Right renal pelvis (tissue), 4 donors: ENCODE measurements at places on chromosomes 4 and X.

DNA sequence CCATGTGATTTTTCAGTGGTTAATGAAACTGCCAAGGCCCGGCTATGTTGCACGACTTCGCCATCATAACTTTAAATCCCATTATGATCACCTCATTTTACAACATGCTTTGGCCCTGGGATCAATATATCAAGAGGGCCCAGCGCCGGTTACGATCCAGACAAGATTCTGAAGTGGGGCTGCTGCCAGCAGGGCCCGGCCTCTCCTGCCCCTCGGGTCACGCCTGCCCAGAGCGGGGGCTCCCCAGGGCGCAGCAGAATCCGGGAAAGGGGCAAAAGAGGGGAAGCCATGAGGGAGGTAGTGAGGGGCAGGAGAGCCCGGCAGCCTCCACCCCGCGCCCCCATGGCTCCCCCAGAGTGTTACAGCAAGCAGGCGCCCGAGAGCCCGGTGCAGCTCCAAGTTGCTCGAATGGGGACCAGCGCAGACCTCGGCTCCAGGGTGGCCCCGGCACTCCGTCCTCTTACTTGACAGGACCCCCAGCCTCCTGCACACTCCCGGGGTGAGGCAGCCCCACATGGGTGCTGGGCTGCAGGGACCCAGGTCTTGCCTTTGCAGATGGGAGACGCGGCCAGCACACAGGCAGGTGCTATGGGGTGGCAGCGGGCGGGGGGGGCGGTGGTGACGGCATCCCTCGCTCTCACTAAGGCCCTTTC, 129.8 kb upstream of the NKX1-1 start:
- no peak for DNase-seq

DNA sequence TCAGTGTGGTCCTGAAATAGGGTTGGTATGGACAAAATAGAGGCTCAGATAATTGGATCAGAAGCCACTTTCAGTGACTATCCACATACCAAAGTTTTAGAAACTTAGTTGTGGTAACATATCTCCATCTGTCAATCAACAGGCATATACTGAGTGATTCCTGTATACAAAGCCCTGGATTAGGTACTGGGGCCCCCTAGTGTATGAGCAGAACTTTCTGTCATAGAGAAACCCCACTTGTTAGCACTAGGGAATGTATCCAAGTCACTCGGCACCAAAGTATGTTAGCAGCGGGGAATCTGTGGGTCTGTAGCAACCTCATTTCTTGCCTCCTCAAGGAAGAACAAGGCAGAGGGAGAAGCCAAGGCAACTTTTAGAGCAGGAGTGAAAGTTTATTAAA, 50.7 kb downstream of the MAP7D3 start:
- no peak for DNase-seq

- no peak for DNase-seq
Observed at GRCh38 chr4:152591396-152591795, 55.5 kb upstream of the FBXW7 start.

DNA sequence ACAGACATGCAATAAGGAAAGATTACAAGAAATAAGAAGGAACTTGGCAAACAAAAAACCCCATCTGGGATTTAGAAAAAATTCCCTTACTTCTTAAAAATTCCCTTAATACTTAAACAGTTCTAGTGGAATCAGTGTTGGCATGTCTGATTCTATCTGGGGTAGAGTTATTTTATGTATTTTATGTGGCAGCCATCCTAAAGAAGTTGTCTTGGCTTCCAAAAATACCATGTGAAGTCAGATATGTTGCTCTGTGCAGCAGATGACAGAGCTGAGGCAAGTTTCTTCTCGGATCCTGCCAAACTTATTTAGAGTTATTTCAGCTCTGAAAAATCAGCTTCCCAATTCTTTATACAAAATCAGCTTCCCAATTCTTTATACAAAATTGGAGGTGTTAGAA, 14.7 kb downstream of the YY2 start:
- no peak for DNase-seq

DNA sequence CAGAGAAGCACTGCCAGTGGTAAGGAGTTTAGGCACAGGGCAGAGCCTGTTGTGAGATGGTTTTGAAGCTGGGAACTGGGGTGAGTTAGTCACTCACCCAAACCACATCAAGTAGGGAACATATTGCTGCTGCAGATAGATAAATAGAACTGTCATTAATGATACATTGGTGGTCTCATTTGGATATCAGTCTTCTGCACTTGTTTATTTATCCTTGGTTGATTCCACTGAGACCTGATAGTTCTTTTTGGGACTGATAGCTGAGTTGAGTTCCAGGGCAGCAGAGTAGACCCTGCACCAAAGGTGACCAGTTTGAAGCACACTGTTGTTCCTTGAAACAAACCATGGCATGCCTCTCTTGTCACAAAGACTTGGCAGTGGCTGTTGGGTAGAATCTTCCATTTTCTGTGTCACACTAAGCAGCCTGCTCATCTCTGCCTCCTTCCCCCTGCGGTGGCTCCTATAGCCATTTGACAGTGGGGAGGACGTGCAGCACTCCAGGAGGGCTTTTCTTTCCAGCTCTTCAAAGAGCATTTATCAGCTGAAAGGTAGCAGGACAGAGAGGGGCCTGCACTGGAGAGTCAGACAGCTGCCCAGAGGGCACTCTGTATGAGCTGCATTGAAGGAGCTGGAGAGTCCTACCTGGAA, 59.7 kb upstream of the TMEM164 start:
- DNase-seq, result no peak

GRCh38 chr4:122329876-122330565, 48.8 kb upstream of the ADAD1 start:
- DNase-seq, result no peak

DNA sequence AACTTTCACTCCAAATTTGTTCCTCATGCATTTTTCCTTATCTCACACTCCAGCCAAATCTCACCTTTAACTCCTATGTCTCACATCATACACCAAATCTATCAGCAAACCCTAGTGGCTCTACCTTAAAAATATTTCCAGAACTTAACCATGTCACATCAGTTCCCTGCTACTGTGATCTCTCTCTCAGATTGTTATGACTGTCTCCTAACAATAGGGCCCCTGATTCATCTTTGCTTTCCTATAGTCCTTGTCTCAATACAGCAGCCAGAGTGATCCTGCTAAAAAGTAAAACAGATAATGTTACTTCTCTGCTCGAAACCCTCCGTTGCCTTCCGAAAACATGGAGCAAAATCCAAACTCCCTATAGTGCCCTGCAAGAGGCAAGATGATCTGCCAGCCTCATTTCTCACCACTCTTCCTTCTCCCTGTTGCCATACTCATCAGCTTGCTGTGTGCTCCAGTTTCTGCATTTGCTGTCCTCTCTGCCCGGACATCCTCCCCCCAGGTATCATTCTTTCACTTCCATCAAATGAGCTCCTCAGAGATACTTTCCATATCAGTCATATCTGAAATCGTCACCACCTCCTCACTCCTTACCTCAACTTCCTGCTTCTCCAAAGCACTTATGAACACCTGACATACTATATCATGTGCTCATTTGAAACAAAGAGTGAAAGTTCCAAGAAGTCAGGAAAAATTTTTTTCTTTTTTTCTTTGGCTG, 293.4 kb upstream of the NR3C2 start:
- no peak for DNase-seq

DNA sequence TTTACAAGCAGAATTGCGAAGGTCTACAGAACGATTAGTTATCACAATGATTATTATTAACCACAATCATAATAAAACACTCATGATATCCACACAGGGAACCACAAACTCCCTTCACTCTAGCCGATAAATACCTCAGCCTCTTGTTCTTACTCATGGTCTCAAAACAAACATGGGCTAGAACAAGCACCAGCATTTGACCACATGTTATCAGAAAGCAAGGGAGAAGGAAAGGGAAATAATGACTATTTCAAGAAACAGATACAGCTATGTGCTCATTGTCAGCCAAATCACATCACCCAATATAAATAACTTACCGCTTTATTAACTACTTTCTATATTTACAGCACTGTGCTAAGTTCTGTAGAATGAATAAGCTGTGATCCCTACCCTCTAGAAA, 663.2 kb upstream of the HTR2C start:
- no peak for DNase-seq

DNA sequence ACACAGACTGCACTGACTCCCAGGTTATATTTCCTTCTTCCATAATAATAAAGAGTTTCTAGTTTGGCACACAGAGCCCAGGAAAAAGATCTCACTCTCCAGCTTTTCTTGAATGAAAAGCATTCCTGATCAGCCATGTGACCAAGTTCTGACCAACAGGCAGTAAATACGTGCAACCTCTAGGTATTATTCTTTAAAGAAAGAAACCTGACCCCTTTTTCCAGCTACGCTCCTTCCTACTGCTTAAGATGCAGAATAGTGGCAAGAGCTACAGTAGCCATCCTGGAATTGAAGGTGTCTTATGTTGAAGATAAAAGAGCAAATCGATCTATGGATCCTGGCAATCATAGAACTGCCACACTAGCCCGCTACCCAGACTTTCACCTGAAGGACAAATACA, 76.7 kb downstream of the LRBA start:
- no peak for DNase-seq

- no peak for DNase-seq
Observed at GRCh38 chr4:160044693-160045092, 941.8 kb downstream of the RAPGEF2 start.

DNA sequence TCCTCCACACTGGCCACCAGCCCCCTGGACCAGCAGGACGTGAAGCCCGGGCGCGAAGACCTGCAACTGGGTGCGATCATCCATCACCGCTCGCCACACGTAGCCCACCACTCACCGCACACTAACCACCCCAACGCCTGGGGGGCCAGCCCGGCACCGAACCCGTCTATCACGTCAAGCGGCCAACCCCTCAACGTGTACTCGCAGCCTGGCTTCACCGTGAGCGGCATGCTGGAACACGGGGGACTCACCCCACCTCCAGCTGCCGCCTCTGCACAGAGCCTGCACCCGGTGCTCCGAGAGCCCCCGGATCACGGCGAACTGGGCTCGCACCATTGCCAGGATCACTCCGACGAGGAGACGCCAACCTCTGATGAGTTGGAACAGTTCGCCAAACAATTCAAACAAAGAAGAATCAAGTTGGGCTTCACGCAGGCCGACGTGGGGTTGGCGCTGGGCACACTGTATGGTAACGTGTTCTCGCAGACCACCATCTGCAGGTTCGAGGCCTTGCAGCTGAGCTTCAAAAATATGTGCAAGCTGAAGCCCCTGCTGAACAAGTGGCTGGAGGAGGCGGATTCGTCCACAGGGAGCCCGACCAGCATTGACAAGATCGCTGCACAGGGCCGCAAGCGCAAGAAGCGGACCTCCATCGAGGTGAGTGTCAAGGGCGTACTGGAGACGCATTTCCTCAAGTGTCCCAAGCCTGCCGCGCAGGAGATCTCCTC, 600 bp downstream of the POU3F4 start:
- DNase-seq, result no peak

- no peak for DNase-seq
Observed at GRCh38 chrX:125205918-125206665, 113.6 kb upstream of the TEX13C start.

DNA sequence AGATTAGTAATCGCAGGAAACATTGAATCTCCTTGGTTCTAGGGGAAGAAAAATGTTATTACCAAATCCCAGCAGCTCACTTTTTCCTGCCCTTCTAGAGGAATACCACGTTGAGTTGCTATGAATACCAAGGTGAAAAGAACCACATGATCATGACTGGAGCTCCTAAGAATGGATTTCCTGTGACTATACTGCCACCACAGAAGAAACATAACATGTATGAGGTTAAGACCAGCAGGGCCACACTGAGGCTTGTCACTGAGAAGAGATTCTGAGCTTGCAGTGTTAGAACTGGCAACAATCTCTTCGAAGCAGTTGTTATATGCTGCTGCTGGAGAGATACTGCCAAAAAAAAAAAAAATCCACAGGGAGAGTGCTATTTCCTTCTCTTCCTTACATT, 1235.3 kb downstream of the FSTL5 start:
- DNase-seq, result no peak

GRCh38 chrX:17072301-17072700, 125.8 kb downstream of the REPS2 start:
- no peak for DNase-seq

DNA sequence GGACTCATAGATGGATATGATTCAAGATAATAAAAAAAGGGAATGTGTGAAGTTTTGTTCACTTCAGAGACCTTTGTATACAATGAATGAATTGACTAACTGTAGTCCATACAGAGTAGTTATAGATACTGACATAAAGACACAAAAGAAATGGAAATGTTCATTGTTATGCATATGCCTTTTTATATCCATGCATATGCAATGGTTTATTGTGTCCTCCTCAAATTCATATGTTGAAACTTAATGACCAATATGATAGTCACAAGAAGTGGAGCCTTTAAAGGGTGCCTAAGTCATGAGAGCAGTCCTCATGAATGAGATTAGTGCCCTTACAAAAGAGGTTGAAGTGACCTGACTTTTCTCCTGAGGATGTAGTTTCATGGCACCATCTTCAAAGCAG, 467.5 kb upstream of the NDST4 start:
- no peak for DNase-seq

GRCh38 chr4:76943129-76943620, 6.4 kb upstream of the SEPTIN11 start:
- no peak for DNase-seq

GRCh38 chr4:183158062-183158461, 59.0 kb downstream of the WWC2 start:
- DNase-seq, result no peak

DNA sequence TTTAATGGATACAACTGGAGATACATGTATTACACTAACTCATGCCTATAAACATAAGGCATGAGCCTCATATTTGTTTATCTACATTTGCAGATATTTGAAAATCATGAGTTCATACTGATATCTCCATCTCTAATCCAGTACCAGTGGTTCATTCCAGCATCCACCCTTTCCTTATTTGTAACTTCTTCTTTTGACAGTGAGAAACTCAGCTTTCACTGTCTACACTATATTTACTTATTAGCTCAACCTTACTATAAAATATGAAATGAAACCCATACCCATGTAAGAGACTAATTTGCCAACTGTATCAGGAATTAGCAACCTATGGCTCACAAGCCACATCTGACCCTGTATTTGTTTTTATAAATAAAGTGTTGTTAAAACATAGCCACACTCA, 161.9 kb upstream of the GPRIN3 start:
- DNase-seq, result no peak

DNA sequence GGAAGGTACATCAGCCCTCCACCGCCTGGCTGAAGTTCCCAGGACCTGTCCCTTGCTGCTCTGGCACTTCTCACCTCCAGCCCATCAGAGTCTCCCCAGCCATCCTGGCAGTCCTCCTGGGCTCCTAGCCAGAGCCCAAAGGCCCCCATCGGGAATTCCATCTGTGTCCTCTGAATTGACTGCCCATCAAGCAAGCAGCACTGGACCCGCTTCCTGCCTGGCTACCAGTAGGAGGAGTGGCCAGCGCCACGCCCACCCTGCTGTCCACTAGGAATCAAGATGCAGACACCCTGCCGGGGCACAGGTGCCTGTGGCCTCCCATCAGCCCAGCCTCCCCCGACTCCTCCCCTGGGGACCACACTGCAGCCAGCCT, 47.2 kb downstream of the C4orf50 start:
- DNase-seq, result no peak

DNA sequence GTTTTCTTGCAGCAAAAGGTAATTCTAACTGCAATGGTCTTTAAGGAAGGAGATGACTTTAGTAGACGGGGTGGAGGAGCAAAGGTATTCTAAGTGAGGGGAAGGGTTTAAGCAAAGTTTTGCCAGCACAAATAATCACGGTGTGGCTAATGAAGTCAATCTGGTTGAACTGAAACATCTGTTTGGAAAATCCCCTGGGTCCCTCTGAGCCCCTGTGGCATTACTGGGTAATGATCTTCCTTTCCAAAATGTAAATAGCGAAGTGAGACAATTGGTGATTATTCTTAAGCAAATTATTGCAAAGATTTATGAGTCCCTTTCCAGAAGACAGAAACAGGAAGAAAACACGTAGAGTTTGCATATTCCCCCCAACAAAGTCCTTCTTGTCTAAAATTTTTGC, 47.2 kb downstream of the FGFBP1 start:
- no peak for DNase-seq
